ENCODE measurements at places on chromosomes 11 and 22. TPM values are rescaled to one million over a fixed set of nuclear protein-coding genes. Genes with fewer than 3 reads are reported as not detected.

DNA sequence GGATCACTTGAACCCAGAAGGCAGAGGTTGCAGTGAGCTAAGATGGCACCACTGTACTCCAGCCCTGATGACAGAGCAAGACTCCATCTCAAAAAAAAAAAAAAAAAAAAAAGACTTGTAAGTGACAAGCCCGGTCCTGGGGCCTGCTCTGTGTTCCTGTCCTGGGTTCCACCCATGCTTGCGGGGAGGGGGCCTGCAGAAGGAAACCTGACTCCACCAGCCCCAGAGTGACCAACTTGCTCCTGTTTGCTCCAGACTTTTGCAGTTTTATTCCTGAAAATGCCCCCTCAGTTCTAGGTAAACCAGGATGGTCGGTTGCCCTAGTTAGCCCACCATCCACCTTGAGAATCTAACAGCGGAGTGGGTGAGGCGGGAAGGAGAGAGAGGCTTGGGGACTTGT is 10.1 kb upstream of the LRP5 start:
- DNase-seq: no peak
- no peaks in the 10 kb centered on the region for H3K27me3 ChIP-seq
- H3K36me3 ChIP-seq: no peaks in the 10 kb centered on the region

DNA sequence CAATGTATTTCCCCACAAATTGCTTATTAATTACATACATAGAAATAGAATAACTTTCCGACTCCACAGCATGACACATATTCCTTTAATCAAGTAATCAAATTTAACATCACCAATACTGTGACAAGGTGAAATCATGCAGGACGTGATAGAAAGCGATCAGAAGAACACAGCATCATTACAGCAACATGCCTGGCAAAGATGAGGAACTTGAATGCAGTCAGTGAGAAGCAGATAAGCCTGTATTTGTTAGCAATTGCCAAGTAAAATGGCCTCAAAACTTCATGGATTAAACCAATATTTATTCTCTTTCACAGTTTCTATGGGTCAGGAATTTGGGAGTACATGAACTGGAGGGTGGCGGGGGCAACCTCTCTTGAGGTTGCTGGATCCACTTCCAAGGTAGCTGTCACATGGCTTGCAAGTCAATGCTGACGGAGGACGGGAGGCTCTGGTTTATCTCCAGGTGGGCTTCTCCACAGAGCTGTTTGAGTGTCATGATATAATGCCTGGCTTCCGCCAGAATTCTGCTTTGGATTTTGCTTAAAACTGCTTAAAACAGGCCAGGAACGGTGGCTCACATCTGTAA is 12.0 kb upstream of the TEAD1 start:
- no peaks in the 10 kb centered on the region for H3K4me1 ChIP-seq
- DNase-seq: no peak
- H3K27me3 ChIP-seq: peaks cover 30% of the 10 kb centered on the region
- no peak overlapping the region for H3K4me3 ChIP-seq

- H3K27me3 ChIP-seq: no peaks in the 10 kb centered on the region
- DNase-seq: no peak
- H3K4me3 ChIP-seq: peak overlapping the region; percentile 18
- peaks cover 71% of the 10 kb centered on the region for H3K4me1 ChIP-seq
- peaks cover 23% of the 10 kb centered on the region for H3K36me3 ChIP-seq
- peak overlapping the region; percentile 21 for H3K27ac ChIP-seq
Measured at GRCh38 chr11:48034926-48035871, 54.8 kb downstream of the PTPRJ start.

DNA sequence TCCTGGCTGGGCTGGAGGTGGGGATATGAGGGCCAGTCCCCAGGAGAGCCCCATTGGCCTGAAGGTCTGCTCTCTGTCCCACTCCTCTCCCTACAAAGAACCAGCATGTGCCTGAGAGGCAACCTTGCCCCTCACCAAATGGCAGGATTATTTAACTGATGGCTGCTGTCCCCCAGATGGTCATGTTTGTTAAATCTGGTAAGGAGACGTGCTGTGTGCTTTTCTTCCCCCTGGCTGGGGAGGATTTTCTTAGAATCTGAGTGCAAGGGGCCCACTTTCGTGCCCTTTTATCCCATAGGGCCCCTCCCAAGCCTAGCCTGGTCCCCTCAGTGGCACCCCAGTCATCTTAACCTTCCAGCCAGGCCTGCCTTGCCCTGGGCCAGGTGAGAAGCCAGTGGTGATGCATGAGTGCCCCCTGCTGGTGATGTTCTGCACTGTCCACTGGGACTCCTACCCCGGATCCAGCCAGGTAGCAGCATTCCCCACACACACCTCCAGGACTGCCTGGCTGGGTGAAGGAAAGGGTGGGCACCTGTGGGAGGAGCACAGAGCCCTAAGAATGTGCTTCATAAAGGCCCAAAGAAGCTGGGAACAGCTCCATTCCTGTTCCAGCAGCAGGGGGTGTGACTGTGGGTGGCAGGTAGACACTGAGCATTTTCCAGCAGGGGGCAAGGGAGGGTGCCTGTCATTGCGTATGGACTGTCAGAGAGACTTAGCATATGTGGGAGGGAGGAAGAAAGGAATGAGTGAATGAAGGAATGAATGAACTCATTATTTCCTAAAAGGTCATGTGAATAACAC is 28.9 kb downstream of the MFNG start:
- H3K36me3 ChIP-seq: no peaks in the 10 kb centered on the region
- H3K4me3 ChIP-seq: no peak overlapping the region
- H3K27ac ChIP-seq: peak overlapping the region; percentile 40
- H3K4me1 ChIP-seq: peaks cover 4% of the 10 kb centered on the region
- DNase-seq: peak; percentile 66

- no peak overlapping the region for H3K27ac ChIP-seq
- H3K4me1 ChIP-seq: peaks cover 6% of the 10 kb centered on the region
- no peaks in the 10 kb centered on the region for H3K27me3 ChIP-seq
- no peak for DNase-seq
- H3K4me3 ChIP-seq: no peak overlapping the region
Measured at GRCh38 chr11:44263738-44264437, 46.1 kb downstream of the ALX4 start.

DNA sequence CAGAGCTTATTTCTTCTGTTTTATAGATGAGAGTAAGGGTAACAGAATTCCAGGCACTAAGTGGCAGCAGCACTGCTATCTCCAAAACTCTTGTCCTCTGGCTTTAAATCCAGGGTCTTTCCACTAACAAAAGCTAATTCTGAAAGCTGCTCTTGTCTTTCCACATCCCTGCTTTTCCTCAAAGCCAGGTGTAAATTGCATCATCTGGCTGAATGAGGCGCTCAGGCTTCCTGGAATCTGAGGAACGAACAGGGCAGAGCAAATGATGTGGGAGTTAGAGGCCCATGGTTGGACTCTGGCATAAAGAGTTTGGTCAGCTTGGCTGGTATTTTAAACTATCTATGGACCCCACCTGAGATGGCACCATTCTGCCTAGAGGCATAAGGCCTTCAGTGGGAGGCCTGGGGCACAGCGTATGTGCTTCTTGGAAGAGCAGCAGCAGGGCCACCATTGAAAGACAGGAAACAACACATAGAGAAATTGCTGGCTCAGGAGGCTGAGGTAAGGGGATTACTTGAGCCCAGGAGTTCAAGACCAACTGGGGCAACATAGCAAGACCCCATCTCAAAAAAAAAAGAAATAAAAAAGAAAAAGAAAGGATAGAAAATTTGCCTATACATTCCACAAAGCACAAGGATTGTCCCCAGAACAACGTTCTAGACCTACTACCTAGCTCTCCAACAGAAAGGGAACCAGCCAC is 1.9 kb downstream of the KCNJ5 start:
- peaks cover 7% of the 10 kb centered on the region for H3K4me1 ChIP-seq
- H3K27me3 ChIP-seq: peaks cover 47% of the 10 kb centered on the region
- no peak for DNase-seq
- H3K27ac ChIP-seq: no peak overlapping the region
- no peaks in the 10 kb centered on the region for H3K36me3 ChIP-seq

DNA sequence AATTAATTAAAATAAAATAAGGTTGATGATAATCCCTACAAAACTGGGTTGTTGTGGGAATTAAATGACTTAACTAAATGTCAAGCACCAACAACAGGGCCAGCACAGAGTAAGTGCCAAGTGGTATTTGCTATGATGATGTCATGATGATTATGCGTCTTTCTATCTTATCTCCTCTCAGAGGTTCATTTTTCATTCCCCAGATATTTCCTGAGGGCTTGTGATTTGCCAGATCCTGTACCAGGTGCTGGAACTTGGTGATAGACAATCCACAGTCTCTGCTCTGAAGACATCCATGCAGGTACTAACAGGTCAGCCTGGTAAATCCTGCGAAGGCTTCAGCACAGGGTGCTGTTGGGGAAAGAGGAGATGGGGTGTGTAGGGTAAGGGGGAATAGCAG is 8.1 kb upstream of the MYH9 start:
- no peaks in the 10 kb centered on the region for H3K27me3 ChIP-seq
- peak overlapping the region; percentile 55 for H3K4me3 ChIP-seq
- no peak for DNase-seq
- no peaks in the 10 kb centered on the region for H3K36me3 ChIP-seq

GGTLC2 gene
- total RNA-seq: not detected

WT1 gene
- total RNA-seq: not detected

KRTAP5-1 gene
- total RNA-seq: not detected

C22orf42 gene
- total RNA-seq: not detected

SCN3B gene
- not detected for total RNA-seq

PLEKHB1 gene
- total RNA-seq: 0.45 TPM

SLC5A1 gene
- total RNA-seq: not detected

XKR3 gene
- total RNA-seq: not detected
